Stimulated activated CD4-positive, alpha-beta T cell treated with anti-CD3 and anti-CD28 coated beads, Interleukin-15, amount 100 ng/mL, for 1 hour (primary cell): ENCODE measurements at places on chromosomes 11 and 22.

GRCh38 chr11:64165481-64165841, 452 bp downstream of the MACROD1 start:
- DNase-seq: peak; percentile 9

GRCh38 chr11:125091877-125092664, 19.4 kb downstream of the TMEM218 start:
- no peak for DNase-seq

DNA sequence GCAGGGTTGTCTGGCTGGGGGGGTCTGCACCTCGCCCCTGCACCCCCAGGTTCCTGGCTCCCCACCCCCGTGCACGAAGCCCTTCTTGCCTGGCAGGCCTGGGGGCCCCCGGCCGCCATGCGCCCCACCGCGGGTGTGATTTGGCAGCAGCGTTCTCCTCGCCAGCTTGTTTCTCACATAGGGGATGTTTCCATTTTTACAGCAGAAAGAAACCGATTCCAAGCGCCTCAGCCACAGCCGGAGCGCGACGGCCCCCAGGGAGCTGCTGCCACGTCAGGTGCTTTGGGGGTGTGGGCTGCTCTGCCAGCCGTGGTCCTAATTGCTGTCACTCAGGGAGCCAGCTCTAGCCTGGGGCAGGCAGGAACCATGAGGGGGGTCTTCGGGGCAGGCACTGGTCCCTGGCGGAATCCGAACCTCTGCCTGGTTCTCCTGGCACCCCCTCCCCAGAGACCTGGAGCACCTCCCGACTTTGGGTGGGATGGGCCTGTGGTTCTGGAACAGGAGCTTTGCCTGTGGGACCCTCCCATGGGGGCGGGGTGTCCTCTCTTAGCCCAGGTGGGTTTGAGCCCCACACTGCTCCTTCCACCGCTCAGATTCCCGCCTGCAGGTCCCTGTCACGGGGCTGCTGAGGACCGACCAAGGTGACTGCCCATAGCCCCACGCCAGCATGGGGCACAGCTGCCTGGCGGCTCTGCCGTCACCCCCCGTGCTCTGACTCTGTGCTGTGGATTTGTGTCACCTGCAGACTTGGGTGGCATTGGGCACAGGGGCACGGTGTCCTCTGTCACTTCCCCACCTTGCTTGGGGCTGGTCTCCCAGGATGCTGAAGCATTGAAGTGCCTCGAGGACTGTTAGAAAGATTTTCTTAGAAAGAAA, 54.0 kb downstream of the RTN4R start:
- DNase-seq: no peak

GRCh38 chr11:58674609-58675008, 52.1 kb downstream of the CNTF start:
- no peak for DNase-seq

DNA sequence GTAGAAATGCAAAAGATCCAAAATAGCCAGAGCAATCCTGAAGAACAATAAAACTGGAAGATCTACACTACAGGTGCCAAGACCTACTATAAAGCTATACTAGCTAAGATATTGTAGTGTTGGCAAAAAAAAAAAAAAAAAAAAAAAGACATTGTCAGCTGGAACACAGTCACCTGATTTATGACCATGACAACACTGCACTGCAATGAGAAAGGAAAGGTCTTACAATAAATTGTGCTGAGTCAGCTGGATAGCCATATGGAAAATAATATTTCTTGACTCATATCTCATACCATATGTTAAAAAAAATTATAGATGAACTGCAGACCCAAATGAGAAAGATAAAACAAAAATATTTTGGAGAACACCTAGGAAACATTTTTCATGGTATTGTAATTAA, 3.1 kb upstream of the PANX3 start:
- DNase-seq: no peak

- DNase-seq: no peak
Measured at GRCh38 chr22:26452236-26453016, 23.4 kb downstream of the ASPHD2 start.

DNA sequence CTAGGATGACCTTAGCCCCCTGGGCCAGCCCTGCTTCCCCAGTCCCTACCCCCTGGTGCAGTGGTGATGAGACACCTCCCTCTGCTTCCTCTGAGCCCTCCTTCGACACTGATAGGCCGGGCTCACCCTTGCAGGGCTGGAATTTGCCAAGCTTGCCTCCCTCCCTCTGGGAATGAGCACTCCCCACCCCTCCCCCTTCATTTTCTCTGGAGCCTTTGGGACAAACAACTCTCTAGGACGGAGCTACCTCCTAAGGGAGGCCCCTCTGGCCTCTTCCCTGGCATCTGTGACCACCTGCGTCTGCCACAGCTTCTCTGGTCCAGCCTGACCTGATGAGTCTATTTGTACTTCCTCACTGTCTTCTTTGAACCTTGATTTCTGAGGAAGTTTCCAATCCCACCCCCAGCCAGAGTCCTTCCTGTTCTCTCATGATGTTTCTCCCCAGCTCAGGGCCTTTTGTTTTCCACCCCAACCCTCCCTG, 53.3 kb upstream of the ADA2 start:
- DNase-seq: no peak

GRCh38 chr11:30453705-30454104, 130.8 kb downstream of the ARL14EP start:
- no peak for DNase-seq

- no peak for DNase-seq
Measured at GRCh38 chr22:48979482-48979881, 848.2 kb downstream of the BRD1 start.

DNA sequence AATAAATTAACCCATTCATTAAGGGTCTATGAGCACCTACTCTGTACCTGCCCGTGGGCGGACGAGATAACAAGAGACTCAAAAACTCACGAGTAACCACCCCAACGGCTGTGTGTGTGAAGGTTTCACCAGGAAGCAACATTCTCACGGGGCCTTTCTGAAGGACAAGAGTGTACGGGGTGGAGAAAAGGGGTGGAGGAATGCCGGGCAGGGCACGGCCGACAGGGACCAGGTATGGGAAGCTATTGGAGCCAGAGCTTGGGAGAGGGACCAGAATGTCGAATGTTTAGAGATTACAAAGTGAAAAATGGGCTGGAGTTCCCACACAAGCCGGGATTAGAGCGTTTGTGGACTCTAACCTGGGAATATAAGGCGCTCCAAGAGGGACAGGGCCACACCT, 1.6 kb downstream of the KMT5B start:
- no peak for DNase-seq

DNA sequence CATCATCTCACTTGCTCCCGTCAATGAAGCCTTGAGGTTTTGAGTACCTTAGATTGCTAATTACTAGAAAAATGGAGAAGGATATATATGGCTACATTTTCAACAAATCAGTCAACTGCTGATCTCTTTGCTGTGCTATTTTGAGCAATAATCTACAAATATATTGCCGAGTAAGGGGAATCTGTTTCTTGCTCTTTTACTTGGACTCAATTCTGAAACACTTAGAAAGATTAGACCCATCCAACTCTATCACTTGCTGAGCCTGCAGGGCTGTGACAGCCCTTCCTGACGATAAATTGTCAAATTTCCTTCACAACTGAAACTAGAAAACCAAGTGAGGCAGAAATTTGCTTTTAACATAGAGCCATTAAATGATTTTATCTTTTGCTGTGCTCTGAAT, 16.9 kb downstream of the FEZ1 start:
- DNase-seq: no peak

DNA sequence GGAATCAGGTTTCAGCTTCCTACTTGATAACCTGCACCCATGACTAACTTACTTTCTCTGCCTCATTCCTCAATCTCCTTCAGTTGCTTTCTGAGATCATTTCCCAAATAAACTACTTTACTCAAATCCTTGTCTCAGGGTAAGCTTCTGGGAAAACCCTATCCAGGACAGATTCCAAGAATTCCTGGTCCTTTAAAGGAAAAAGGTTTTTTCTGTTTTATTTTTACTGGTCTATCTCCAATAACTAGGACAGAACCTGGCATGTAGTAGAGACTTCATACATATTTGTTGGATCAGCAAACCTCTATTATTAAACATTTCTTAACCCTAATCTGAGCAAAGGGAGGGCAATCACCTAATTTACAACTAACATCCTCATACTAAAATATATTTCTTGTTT, 910.5 kb upstream of the CHORDC1 start:
- no peak for DNase-seq

- no peak for DNase-seq
Measured at GRCh38 chr11:123251657-123252344, 56.8 kb upstream of the CLMP start.

DNA sequence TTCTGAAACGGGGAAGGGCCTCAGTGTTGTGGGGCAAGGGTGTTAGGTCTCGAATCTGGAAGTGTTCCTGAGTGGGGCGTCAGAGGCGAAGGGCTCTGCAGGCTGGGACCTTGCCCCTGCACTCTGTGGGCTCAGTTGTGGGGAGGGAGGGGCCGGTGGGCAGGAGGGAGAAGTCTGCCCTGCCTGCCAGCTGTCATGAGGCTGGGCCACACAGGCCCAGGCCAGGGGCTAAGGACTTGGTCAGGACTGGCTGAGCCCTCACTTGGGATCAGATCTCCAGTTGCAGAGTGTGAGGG, at the start of gene CRACR2B:
Gene CRACR2B (plus strand): TSS at position 23 of the 296 bp plus-strand sequence. CDS start 689 bp downstream, outside the sequence.
- no peak for DNase-seq

GRCh38 chr11:27464909-27465308, 7.7 kb downstream of the LGR4 start:
- no peak for DNase-seq

DNA sequence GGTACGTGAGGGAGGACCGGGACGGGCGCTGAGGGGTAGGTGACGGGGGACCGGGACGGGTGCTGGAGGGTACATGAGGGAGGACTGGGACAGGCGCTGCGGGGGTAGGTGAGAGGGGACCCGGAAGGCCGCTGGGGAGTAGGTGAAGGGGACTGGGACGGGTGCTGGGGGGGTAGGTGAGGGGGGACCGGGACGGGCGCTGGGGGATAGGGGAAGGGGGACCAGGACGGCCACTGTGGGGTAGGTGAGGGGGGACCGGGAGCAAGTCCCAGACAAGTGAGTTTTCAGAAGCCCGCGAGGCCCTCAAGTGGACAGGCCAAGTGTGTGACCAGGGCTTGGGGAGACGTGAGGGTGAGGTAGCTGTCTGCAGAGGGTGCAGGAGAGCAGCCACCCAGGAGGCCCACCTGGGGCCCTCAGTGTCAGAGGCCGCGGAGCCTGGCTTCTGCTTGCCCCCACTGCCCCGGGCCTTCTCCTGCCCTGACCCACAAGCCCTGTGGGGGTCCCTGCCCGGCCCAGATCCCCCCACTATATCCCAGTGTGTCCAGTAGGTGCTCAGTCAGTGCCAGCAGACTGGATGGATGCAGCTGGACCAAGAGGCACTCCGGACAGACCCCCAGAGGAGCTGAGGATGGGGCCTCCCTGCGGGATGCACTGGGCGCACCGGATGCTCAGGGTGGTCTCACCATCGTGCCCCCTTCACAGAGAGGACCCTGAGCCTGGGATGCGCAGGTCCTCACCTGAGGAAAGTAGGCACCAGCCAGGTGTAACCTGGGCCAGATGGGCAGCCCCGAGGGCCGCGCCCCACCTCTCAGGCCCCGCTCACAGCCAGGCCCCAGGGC, 44.2 kb upstream of the TH start:
- no peak for DNase-seq

- DNase-seq: no peak
Measured at GRCh38 chr11:128924510-128925249, 18.0 kb downstream of the TP53AIP1 start.

DNA sequence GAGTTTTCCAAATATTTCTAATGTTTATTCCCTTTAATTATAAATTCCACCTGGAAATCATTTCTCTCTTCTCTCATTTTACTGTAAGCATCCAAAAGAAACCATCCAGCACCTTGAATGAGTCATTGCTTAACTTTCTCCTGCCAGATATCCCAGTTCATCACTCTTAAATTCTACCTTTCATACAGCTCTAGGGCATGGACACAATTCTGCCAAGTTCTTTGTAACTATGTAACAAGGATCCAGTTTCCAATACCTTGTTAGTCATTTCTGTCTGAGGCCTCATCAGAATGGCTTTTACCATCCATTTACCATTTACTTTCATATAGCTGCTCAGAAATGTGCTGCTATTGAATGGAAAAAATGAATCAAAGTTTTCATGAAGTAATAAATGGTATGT, 455.4 kb upstream of the TENM4 start:
- no peak for DNase-seq

DNA sequence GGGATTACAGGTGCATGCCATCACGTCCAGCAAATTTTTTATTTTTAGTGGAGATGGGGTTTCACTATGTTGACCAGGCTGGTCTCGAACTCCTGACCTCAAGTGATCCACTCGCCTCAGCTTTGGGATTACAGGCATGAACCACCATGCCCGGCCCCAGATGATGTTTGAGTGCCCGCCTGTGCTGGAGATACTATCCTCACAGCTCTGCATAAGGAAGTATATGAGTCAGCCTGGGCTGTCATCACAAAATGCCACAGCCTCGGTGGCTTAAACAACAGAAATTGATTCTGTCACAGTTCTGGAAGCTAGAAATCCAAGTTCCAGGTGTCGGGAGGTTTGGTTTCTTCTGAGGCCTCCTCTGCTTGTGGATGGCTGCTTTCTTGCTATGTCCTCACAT, 119.3 kb downstream of the OSBP2 start:
- no peak for DNase-seq

DNA sequence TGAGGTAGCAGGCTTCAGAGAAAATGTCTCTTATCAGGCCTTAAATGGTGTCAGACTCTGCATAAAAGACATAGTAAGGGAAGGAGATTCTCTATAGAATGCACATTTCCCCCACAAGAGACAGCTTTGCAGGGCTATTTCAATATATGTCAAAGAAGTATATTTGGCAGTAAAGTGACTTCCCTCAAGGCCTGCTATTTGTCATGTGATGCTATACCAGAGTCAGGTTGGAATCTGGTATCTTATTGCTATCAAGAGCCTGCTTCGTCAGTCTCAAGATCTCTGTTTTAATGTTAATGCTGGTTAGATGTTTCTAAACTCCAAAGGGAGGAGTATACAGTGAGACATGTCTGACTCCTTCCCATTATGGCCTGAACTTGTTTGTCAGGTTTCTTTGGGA, 40.4 kb upstream of the MTMR2 start:
- DNase-seq: no peak

- no peak for DNase-seq
Measured at GRCh38 chr11:58640386-58641023, 18.0 kb downstream of the CNTF start.

- no peak for DNase-seq
Measured at GRCh38 chr11:68351450-68352275, 39.3 kb downstream of the LRP5 start.
